ENCODE measurements at places on chromosomes 5 and 9.

- no peaks in the 10 kb centered on the region for H3K4me1 ChIP-seq
- no peak overlapping the region for H3K27ac ChIP-seq
- H3K36me3 ChIP-seq, result peaks cover 6% of the 10 kb centered on the region
- H3K27me3 ChIP-seq, result no peaks in the 10 kb centered on the region
Observed at GRCh38 chr5:139422307-139422893, 16.9 kb downstream of the DNAJC18 start.

DNA sequence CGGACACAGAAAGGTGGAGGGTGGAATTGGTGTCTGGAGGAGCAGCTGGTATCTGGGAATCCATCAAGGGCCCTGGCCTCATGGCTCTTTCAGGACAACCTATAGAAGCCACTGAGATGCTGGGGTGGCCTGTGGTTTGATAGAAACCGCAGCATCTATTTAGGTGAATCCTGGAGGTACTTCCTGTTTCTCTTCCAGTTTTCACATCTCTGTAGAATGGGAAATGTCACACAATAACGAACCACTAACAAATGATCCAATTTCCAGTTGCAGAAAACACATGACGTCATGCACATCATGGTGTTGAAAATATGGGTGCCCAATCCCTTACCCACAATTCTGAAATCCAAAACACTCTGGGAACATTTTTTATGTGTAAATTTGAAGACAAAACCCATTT, 52.2 kb downstream of the ROPN1L start:
- no peaks in the 10 kb centered on the region for H3K4me1 ChIP-seq
- H3K36me3 ChIP-seq, result no peaks in the 10 kb centered on the region
- no peak for DNase-seq
- no peak overlapping the region for H3K27ac ChIP-seq
- no peak overlapping the region for H3K4me3 ChIP-seq

DNA sequence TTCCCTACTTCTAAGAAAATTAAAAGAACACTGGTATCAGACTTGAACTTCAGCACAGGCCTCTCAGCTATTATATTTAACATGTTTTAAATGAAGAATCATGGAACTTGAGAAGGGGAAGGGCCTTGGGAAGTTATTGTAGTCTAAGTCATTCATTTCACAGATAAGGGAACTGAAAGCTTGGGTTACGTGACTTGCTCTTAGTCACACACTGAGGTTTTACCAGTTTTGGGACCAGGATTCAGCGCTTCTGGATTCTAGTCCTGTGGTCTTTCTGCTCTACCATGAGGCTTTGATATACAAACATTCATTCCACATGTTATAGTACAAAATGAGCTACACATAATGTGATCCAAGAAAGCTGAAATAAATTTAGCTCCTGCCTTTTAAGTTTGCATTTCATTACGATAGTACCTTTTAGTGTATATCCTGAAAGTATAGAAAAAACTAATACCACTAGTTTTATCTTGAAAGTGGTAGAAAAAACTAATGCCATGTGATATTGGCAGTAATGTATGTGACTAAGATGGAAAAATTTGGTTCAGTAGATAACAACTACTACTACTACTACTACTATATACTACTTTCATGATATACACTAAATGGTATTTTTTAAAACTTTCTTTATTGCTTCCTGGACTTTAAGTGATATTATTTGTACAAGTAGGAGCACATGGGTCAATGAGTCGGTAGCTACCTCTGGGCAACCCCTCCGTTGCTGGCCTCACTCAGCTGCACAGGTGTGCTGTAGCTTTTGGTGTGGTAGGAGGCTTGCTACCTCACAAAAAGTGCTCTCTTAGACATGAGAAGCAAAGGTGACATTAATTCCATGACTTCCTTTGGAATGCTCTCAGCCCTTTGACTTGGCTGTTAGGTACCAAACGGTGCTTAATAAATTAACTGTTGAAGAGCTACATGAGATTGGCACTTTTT, 40.7 kb downstream of the F2RL2 start:
- H3K4me1 ChIP-seq, result no peaks in the 10 kb centered on the region
- H3K36me3 ChIP-seq, result no peaks in the 10 kb centered on the region
- H3K4me3 ChIP-seq, result no peak overlapping the region
- DNase-seq, result no peak
- no peaks in the 10 kb centered on the region for H3K27me3 ChIP-seq

DNA sequence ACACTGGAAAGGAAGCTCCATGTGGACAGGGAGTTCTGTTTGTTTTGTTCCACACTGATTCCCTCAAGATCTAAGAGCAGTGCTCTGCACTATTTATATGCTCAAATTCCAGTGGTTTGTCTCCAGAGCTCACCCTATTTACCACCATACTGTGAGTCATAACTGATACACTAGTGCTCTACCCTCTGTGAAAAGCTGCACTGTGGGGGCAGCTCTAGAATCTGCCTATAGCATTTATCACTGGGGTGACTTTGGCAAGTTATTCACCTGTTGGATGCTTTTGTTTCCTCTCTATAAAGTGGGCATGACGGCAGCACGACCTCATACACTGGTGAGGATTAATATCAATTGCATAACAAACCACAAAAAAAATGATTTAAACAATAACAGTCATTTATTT, 307.8 kb downstream of the NR2F1-AS1 start:
- H3K27me3 ChIP-seq, result no peaks in the 10 kb centered on the region
- no peak overlapping the region for H3K27ac ChIP-seq
- DNase-seq, result no peak
- H3K36me3 ChIP-seq, result no peaks in the 10 kb centered on the region
- no peaks in the 10 kb centered on the region for H3K4me1 ChIP-seq
- no peak overlapping the region for H3K4me3 ChIP-seq

- no peak for DNase-seq
- H3K36me3 ChIP-seq, result no peaks in the 10 kb centered on the region
- no peak overlapping the region for H3K4me3 ChIP-seq
- no peaks in the 10 kb centered on the region for H3K4me1 ChIP-seq
- no peak overlapping the region for H3K27ac ChIP-seq
Observed at GRCh38 chr9:35237311-35237710, 75.5 kb downstream of the UNC13B start.

DNA sequence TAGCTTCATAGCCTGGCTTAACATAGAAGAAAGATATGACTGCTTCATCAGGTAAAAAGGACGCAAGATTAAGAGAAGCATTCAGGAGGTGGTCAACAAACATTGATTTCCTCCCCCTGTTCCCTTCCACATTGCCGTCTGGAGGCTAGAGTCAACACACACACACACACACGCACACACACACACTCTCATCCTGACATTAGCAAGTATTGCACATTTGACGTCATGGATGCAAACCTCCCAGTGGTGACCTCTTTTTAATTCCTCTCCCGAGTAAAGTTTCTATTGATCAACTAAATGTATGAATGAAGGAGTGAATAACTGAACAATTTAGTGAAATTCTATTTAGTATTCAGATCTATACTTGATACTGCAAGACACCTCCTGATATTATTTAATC, 332.8 kb downstream of the ELAVL2 start:
- no peak for DNase-seq
- H3K36me3 ChIP-seq, result no peaks in the 10 kb centered on the region
- H3K4me3 ChIP-seq, result no peak overlapping the region
- H3K27ac ChIP-seq, result no peak overlapping the region
- no peaks in the 10 kb centered on the region for H3K4me1 ChIP-seq

DNA sequence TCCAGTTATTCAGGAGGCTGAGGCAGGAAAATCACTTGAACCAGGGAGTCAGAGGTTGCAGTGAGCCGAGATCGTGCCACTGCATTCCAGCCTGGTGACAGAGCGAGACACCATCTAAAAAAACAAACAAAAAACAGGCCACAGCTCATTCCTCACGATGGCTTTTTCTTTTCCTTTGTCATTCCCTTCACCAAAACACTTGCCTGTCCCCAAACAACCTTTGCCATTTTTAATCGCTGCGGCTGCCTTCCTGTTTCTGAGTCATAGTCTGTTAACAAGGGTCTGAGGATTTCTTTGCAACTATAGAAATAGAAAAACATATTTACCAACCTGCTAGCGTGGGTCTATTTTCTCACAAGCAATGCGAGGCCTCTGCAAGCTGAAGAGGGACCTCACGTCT, 123.0 kb upstream of the FSTL4 start:
- no peak overlapping the region for H3K4me3 ChIP-seq
- peak overlapping the region; percentile 12 for H3K27ac ChIP-seq
- DNase-seq, result no peak
- H3K27me3 ChIP-seq, result no peaks in the 10 kb centered on the region
- peaks cover 2% of the 10 kb centered on the region for H3K4me1 ChIP-seq

DNA sequence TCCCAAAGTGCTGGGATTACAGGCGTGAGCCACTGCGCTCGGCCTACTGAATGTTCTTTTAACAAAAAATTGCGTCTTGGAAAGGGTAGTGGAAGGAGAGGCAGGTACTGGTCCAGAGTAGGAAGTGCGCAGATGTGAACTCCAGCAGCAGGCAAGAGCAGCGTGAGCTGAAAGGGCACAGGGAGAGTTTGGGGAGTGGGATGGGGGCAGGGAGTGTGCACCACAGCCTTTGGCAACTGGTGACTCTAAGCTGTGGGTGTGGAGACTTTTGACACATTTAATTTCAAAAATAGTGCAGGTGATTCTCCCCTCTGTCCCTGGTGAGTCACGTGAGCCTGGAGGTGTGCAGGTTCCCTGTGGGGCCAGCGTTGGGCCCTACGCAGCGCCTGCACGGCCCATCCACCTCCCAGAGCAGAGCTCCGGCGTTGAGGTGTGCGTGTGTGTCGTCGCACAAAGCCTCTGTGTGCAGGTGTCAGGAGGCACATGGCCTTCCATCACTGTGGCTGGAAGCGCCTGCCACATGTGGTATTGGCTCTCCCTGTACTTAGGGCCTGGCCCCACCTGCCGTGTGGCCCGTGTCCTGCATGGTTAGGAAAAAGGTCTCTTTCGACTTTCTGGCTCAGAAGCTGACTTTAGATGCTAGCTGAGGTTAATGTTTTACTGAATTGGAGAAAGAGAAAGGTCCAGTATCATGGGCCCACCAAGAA, 11.5 kb downstream of the SQSTM1 start:
- H3K27me3 ChIP-seq, result no peaks in the 10 kb centered on the region
- H3K27ac ChIP-seq, result no peak overlapping the region
- DNase-seq, result no peak
- no peaks in the 10 kb centered on the region for H3K4me1 ChIP-seq

DNA sequence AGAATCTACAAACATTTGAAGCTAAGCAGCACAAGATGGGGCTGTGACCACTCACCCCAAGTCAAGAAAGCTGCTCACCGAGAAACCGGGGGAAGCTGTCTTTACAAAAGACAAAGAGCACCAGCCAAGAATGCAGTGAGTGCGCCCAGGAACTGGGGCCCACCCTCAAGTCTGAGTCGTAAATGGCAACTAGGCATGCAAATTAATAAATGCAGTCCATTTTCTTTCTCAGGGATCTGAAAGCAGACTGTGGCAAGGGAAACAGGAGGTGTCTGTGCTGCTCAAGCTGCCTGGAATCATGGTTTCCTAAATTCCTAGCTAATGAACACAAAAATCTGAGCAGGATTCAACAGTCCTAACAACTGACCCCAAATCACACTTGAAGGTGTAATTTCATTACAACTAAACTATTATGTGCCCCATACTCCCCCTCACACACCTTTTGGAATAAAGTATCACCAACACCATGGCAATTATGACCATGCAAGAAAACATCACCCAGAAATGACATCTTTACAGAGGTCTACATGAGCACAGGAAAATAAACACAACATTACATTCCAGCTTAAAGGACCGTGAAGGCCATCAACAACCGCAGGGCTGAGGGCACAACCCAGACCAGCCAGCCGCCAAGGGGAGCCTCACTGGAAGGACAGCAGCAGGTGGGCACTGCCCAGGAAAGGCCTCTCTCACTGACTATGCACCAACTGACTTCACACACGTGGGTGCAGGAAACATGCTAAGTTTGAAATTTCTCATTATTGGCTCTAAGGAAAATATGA, 17.6 kb downstream of the NSUN2 start:
- H3K4me3 ChIP-seq, result no peak overlapping the region
- no peaks in the 10 kb centered on the region for H3K27me3 ChIP-seq
- no peaks in the 10 kb centered on the region for H3K4me1 ChIP-seq
- no peak overlapping the region for H3K27ac ChIP-seq
- DNase-seq, result no peak

GRCh38 chr9:108017671-108018070, 528.1 kb upstream of the KLF4 start:
- no peak overlapping the region for H3K4me3 ChIP-seq
- no peaks in the 10 kb centered on the region for H3K4me1 ChIP-seq
- H3K27me3 ChIP-seq, result no peaks in the 10 kb centered on the region
- H3K36me3 ChIP-seq, result no peaks in the 10 kb centered on the region
- H3K27ac ChIP-seq, result no peak overlapping the region
